ENCODE measurements at places on chromosomes 7 and 10.

- no peak for DNase-seq
Observed at GRCh38 chr7:157442456-157442855, 105.7 kb downstream of the DNAJB6 start.

GRCh38 chr7:113639221-113639620 lies 279.6 kb downstream of the PPP1R3A start:
- DNase-seq, result no peak

DNA sequence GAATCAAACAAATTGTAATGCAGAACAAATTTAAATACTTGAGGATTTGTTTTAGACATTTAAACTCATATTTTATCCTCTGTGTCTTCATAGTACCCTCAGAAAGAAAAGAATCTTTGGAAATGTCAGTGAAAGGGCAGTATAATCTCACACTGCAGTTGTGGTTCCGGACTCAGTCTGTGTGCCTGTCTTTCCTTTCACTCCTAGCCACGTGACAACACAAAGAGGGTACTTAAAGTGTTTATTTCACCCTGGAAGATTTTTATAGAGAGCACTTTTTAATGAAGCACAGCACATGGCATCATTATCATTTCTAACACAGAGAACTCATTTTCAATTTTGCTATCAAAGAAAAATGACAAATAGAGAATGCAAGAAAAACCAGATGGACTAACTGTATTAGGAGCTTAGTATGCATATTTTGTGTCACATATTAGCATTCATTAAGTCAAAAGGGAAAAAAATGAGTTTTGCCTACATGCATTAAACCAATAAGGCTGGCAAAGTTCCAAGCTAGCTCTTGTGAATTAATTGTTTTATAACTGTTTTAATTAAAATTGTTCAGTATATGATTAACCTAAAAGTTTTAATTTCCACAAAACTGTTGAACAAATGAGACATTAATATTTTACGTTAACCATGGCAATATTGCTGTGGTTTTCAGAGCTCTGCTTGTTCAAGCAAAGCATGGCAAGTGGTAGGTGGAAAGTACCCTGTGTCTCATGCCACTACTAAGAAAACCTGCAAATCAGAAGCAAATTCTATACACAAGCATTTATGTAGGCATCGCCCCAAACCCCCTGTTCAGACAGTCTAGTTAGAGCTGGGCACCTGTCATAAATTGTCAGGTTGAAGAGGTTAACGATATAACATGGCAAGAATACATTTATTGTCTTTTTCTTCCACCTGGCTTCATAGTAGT lies 65.9 kb downstream of the AUTS2 start:
- no peak for DNase-seq

GRCh38 chr10:5043716-5044115 lies 40.1 kb upstream of the AKR1C2 start:
- no peak for DNase-seq

- no peak for DNase-seq
Observed at GRCh38 chr7:135790371-135790977, 41.9 kb upstream of the FAM180A start.

- DNase-seq, result no peak
Observed at GRCh38 chr10:1425879-1426278, 311.4 kb downstream of the ADARB2 start.

GRCh38 chr7:20236043-20236442 lies 18.9 kb upstream of the MACC1 start:
- no peak for DNase-seq

DNA sequence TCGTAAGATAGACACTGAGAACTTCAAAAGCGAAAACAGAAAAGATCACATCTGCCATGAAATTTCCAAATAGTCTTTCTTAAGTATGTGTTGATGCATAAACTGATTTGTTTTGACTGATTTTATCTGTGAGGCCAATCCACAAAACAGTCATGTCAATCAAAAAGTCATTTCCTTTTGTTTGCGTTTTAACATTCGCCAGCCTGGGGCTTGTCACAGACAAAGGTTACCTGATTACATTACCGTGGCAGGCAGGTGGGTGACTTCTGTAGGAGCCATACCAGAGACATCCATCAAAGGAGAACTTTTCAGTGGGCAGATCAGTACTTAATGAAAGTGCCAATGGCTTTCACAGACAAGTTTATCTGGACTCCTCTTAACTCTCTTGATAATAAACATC lies 45.5 kb upstream of the BET1 start:
- DNase-seq, result no peak

GRCh38 chr10:73650537-73651331 lies 5.1 kb downstream of the SYNPO2L start:
- peak; percentile 45 for DNase-seq

- DNase-seq, result no peak
Observed at GRCh38 chr10:120048391-120048790, 155.9 kb downstream of the SEC23IP start.

GRCh38 chr10:130739757-130740145 lies 571.8 kb downstream of the TCERG1L start:
- DNase-seq, result no peak

- DNase-seq, result no peak
Observed at GRCh38 chr7:23473844-23474093, 3.5 kb upstream of the IGF2BP3 start.

GRCh38 chr10:122239578-122240257 lies 31.4 kb upstream of the BTBD16 start:
- no peak for DNase-seq

GRCh38 chr10:51241461-51241860 lies 167.2 kb downstream of the PRKG1 start:
- DNase-seq, result no peak

DNA sequence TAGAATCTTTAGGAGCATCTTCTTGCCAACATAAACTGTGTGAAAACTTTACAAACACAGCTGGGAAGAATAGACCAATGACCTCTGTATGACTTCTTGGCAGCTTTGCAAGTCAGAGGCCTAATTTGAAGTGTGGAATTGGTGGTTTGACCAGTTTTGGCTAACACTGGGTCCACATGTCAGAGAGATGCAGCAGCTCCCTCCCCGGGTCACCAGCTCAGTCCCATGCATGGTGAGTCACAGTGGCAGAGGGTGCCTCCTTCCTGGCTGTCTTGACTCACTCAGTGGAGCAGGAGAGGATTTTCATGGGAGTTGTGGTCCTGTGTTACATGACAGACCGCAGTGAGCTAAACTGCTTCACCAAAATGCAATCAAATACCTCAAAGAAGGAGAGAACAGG lies 8.2 kb upstream of the STARD3NL start:
- no peak for DNase-seq

DNA sequence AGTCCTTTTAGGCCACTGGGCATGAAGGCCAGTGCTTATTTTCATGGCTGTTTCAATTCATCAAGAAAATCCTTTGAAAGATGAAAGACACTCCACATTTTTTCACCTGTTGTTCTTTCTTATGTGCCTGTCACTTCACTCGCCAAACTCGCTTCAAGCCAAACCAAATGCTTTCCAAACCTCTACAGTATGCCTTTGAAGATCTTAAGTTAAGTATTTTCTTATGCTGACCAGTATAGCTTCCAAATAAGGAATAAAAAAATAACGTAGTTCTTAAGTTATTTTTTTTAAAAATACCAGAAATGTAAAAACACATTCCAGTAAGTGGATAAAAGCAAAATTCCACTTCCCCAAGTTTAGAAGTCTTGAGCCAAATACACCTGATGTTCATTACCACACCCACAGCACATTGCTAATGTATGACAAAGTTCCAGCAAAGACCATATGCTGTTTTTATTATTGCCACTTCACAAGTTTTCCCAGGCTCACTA lies 186.1 kb downstream of the MTERF1 start:
- DNase-seq, result no peak

- DNase-seq, result no peak
Observed at GRCh38 chr10:20221356-20221755, 405.1 kb downstream of the PLXDC2 start.

DNA sequence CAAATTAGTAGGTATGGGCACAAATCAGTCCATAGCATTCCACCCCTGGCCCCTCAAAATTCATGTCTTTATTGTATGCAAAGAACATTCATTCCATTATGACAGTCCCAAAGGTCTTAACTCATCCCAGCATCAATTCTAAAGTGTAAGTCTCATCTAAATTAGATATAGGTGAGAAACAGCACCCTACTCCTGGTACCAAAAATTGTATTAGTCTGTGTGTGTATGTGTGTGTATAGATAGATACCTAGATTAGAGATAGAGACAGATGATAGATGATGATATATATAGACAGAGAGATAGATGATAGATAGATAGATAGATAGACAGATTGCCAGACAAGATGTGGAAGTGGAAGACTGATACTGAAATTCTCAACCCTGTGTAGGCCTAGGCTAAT lies 109.9 kb downstream of the IQUB start:
- DNase-seq, result no peak

GRCh38 chr10:80589726-80590373 lies 52.1 kb downstream of the SH2D4B start:
- DNase-seq, result no peak

DNA sequence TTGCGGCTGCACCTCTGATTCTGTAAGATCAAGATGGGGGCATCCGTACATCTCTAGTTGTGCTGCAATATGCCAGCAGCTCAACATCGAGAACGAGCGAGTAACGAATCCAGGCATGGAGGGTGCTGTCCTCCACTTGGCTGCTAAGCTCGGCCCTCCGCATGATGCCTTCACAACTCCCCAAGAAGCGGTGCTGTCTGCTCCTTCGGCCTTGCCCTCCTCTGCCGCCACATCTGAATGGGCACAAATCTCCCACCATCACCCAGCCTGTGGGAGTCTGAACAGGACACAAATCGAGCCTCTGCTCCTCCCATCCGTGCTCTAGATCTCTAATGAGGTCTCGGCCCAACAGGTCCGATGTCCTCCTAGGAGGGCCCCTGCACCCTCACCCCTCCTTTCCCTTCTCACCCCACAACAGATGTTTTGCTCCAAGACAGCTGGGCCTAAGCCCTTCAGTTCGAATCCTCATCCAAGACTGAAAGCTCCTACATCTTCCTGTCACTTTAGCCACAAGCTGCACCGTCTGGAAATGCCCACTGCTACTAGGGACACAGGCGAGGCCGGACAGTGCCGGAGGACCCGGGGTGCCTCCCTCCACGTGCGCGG lies 86.7 kb downstream of the ZNF33B start:
- no peak for DNase-seq

- DNase-seq, result peak; percentile 39
Observed at GRCh38 chr10:119207713-119208552, 562 bp downstream of the GRK5 start.

- no peak for DNase-seq
Observed at GRCh38 chr7:79988653-79989052, 146.0 kb upstream of the GNAI1 start.

GRCh38 chr10:129966370-129966888 lies 2.4 kb upstream of the EBF3 start:
- no peak for DNase-seq

Data from MM.1S (cell line).